GM23248 (cell line): ENCODE measurements at places on chromosomes 12 and 14. TPM values are rescaled to one million over a fixed set of nuclear protein-coding genes. Genes with fewer than 3 reads are reported as not detected.
A peak's percentile ranks its signal among the peaks of the same experiment; 100 is the strongest.

DNA sequence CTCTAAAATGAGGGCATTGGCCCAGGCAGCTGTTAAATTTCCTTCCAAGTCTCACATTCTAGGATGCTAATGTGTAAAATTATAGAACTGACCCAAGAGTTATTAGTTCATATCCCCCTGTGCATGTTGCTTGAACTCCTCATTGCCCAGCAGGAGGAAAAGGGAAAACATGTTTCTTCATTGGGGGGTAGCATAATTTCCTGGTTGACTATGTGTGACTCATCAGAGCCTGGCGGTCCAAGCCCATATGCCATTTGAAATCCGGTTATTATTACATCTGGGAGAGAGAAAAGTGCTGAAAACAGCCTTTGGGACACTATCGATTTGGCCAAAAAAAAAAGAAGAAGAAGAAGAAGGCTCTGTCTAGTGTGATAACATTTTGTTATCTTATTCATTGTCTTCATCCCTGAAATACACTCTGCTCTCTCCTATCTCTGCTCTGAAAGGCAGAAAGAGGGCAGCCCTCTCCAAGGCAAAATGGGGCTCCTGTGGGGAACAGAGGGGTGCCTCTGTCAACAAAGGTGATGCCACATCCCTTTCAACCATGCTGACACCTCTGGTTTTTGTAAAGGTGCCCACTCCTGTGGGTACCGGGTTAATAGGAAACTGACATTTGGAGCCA, 114.2 kb downstream of the DAD1 start:
- DNase-seq, result peak; percentile 62

NOXRED1 gene
- total RNA-seq, result not detected in 2 replicates

GRCh38 chr14:86770186-86770585, 1222.8 kb downstream of the GALC start:
- DNase-seq, result no peak

- no peak for DNase-seq
These were observed 58.6 kb downstream of the ZFC3H1 start for GRCh38 chr12:71605039-71605438.

DNA sequence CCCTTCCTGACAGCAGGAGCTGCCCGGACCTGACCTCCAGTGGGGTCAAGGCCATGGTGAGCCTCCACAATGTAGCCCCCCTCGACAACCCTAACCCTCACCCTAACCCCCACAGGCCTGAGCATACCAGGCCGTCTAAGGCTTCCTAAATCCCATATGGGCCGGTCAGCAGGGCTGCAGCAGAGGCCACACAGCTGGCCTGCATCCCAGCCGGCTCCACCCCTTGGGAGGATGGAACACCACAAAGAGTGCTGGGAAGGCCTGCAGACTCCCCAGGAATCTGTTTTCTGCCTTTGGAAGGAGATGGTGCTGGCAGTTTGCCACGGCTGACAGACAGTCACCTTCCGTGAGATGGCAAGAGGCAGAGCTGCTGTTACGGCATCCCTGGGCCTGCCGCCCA, 2.8 kb downstream of the TMEM179 start:
- DNase-seq, result peak; percentile 23

DNA sequence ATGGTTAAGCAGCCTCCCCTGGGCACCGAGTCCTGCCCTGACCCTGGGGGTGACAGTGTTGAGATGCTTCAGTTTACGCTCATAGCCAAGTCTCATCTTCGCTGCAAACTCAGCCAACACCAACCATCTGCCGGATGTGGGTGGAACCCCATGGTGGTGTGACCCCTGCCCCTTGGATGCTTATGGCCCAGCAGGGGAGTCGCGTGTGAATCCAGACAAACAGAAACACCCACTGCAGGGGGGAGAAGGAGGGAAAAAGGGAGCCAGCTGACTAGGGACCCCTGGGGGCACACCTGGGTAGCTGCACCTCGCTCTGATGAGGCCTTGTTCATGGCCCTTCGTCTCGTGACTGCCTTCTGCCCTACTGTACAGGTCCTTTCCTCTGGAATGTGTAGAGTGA, 23.8 kb downstream of the AACS start:
- DNase-seq, result no peak

PLEKHD1 gene
- total RNA-seq, result not detected in 2 replicates

GRCh38 chr12:64631197-64631596, 20.9 kb downstream of the RASSF3 start:
- DNase-seq, result no peak

TPH2 gene
- total RNA-seq, result not detected in 2 replicates

TAS2R8 gene
- not detected in 2 replicates for total RNA-seq

- peak; percentile 4 for DNase-seq
These were observed 304.1 kb downstream of the SNAPC1 start for GRCh38 chr14:62066304-62066703.

DNA sequence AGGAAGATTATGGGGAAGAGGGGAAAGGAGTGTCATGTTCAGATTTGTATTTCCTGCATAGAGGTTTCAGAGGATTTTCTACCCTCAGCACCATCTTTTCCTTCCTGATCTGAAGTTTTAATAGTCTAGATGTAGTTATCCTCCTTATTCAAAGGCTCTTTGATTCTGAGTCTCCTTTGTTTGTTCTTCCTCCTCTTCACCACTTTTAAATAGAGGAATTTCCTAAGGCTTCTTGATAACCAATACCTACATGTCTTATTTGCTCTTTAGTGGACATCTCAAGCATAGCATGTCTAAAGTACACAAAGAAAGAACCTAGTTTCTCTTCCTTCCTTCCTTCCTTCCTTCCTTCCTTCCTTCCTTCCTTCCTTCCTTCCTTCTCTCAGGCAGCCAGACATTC, 8.3 kb downstream of the MGAT4C start:
- DNase-seq, result no peak

HOXC4 gene
- total RNA-seq, result 2.2 and 3.4 TPM in 2 replicates

DNA sequence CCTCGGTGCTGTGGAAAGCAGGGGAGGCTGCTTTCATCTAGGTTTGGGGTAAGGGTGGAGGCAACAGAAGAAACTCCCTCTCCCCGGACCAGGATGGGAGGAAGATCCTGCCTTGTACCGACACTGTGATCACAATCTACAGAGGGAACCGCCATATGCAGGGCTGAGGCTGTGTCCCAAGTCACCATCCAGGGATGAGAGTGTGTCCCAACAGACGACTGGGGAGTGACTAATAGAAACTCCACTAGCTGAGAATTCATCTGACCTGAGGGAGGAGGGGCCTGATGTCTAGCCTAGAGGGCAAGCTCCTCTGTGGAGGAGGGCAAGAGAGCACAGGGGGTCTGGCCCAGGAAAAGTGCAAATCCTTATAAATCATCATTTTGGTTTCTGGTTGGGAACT, 172.4 kb downstream of the CALM1 start:
- DNase-seq, result no peak

DNA sequence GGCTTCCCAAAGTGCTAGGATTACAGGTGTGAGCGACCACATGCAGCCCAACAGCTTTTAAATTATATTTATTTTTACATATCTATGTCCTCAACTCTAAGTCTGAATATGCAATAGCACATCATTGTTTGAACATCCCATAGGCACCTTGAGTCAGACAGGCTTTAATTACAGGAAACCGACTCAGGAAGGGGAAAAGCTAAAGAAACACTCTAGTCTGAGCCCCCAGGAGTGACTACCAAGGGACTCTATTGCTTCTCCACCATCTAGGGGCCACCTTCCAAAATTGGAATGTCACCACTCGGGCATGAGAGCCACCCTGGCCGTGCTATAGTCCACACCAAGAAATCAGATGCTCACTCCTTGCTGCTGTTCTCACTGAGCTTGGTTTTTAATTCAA, 14.0 kb upstream of the MFAP5 start:
- no peak for DNase-seq

DNA sequence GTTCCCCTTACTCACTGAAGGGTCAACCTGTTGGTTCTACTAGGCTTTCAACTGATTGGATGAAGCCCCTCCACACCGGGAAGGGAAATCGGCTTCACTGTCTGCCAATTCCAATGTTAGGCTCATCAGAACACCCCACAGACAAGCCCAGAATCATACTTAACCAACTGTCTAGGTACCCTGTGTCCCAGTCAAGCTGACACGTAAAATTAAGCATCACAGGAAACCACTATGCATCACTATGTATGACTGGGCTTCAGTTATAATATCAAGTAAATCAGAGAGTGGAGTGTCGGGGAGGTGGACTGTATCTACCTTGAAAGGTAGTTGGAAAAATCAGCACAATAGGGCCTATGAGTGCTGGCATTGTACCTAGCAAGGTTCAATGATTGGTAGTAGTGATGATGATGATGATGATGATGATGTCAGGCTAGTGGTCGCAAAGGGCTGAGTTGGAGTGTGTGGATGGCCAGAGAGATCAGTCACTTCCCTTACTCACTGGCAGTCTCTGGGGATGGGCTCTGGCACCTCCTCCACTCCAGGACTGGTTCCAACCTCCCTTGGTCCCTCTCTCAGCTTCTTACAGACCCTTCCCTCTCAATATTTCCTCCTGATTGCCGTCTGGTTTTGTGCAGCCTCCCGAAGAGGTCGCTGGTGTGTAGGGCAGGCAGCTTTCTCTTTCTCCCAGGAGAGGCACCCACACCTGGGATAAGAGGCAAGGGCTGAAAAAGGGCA, 3.3 kb upstream of the ATG101 start:
- DNase-seq, result peak; percentile 63

GRCh38 chr14:22107753-22108152, 434.1 kb upstream of the OR4E1 start:
- DNase-seq, result no peak

- no peak for DNase-seq
These were observed 168.0 kb upstream of the RTL1 start for GRCh38 chr14:101071493-101071906.

ARID2 gene
- total RNA-seq, result 11.6 and 12.1 TPM in 2 replicates

GRCh38 chr14:65628664-65629063, 216.1 kb downstream of the FUT8 start:
- DNase-seq, result no peak

- DNase-seq, result no peak
These were observed 306.6 kb downstream of the DAD1 start for GRCh38 chr14:22282417-22282816.

- DNase-seq, result no peak
These were observed 1.3 kb upstream of the TSFM start for GRCh38 chr12:57781244-57781643.

YBX3 gene
- 75.6 and 108 TPM in 2 replicates for total RNA-seq

AQP5 gene
- total RNA-seq, result not detected in 2 replicates

DNA sequence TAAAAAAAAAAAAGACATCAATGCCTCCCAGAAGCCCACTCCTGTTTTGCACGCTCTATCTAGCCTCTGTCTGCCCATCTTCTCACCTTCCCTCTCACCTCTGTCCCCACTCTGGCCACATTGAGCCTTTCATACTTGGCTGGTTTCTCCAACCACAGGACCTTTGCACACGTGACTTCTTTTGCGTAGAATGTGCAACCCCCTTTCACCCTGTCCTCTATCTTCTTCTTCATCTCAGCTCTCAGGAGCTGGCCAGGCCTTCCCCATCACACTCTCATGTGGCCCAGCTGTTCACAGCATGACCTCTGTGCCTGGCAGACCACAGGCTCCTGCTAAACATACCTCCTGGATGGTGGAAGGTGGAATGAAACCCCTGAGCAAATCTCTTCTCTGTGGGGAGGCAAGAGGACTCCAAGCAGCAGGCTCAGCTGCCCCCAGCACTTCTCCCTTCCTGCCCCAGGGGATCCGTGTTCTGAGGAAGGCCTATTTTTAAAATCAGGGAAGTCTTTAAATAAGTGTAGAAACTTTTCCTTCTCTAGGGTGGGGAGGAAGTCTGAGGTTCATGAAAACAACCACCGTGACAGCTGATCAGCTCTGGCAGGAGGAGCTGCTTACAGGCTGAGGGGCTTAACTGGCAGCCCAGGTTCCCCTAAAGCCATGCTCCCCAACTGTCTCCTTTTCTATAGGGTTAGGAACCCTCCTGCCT, 11.6 kb downstream of the HVCN1 start:
- no peak for DNase-seq

ADCY4 gene
- total RNA-seq, result 0.22 and 0.38 TPM in 2 replicates

GRCh38 chr12:58270966-58271705, 329.8 kb downstream of the ATP23 start:
- DNase-seq, result no peak

TRMT61A gene
- total RNA-seq, result 13.2 and 15.0 TPM in 2 replicates

GRCh38 chr12:98894412-98895085, 249.5 kb downstream of the APAF1 start:
- peak; percentile 9 for DNase-seq

GRCh38 chr12:105910030-105910429, 228.7 kb downstream of the NUAK1 start:
- no peak for DNase-seq

DNA sequence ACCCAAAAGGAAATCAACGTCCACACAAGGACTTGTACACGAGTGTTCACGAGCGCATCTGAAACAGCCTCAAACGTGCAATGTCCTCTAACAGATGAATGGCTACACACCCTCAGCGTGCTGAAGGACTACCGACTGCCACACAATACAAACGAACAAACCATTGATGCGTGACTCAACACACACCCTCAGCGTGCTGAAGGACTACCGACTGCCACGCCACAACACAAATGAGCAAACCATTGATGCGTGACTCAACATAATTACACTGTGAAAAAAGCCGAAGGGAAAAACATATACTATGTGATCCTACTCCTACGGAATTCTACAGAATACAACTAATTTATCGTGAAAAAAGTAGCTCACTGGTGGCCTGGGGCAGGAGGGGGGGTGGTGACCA, 25.1 kb upstream of the BTBD6 start:
- no peak for DNase-seq

CLEC2D gene
- 0.54 and 6.6 TPM in 2 replicates for total RNA-seq

DNA sequence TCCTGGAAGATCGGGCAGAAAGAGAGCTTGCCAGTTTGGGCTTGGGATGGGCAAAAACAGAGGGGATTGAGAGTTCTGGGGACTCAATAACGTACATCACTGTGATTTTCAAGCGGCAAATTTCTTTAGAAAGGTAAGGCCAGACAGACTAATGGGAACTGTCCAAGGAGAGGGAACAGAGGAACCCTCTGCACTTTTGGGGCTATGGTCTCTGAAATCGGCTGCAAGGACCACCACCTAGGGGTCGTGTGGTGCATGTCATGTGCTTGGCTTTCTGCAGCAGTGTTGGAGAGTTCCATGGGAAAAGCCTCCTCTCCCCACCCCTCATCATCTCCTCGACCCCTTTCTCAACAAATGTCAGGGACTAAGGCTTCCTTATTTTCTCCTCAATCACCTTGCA, 79.6 kb downstream of the PPM1A start:
- no peak for DNase-seq

DNA sequence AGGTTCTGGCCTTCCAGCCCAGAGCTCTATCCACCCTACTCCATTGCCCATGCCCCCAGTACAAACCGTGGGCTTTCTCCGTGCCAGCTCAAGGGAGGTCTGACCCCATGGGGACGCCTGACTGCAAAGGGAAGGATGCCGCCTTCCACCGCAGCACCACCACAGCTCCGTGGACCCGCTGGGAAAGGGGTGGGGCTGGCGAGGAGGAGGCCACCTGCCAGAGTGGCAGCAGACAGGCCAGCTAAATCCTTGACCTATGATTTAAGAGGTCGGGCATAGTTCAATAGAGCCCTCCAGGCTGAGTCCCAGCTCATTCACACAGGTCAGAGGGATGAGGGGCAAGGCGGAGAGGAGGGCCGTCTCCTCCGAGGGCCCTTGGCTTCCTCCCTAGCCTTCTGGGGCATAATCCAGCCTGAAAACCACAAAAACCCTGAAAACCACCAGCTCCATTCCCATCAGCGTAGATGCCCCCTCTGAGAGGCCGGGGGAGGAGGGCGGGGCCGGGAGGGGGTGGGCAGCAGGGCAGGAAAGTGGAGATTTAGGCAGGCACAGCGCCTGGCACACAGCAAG, 14.9 kb upstream of the FIGNL2 start:
- DNase-seq, result no peak
